Right cardiac atrium (tissue), 5 donors: ENCODE measurements at places on chromosomes 7 and 10.

DNA sequence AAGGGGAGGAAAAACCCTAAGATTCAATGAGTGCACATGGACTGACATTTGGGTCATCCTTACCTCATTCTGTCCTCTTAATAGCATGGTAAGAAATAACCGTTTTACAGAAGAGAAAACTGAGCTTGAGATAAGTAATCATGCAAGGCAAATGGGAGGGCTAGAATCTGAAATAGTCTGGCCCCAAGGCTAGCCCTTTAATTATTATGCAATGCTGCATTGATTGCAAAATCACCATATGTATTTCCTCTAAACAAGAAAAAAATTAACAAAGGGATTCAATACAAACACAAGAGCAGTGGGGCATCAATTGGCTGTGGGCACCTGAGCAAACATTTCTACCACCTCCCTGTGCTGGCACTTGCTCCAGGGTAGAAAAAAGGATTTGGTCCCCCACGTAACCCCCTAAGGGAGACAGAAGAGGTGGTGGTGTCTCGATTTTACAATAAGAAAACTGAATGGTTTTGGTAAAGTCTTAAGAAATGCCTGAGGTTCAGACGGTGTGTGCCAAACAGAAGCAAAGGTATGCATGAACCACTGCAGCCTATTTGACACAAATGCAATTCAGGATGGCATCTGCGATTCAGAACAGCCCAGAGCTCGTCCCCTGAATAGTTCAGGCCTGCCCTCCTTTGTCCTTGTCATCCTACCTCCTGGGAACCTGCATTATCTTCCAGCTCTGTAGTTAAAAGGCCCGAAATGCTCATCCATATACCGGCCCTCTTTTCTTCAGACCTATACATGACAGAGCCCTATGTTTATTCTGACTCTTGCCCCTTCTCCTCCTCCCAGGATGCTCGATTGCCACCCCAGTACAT lies 23.6 kb downstream of the PIP4K2A start:
- no peak for DNase-seq

- DNase-seq = no peak
Observed at GRCh38 chr10:97601268-97602215, 12.0 kb downstream of the C10orf62 start.

GRCh38 chr7:101814081-101814990 lies 3.1 kb upstream of the CUX1 start:
- peak; percentile 87 for DNase-seq

- DNase-seq = no peak
Observed at GRCh38 chr10:115046686-115047236, 46.4 kb upstream of the ATRNL1 start.

- no peak for DNase-seq
Observed at GRCh38 chr10:49347342-49347741, 48.4 kb downstream of the C10orf71 start.

GRCh38 chr10:36091007-36091406 lies 448.9 kb upstream of the FZD8 start:
- no peak for DNase-seq
